ENCODE measurements at places on chromosomes 11 and 22.
A peak's percentile ranks its signal among the peaks of the same experiment; 100 is the strongest.

- no peak overlapping the region for H3K27ac ChIP-seq
- DNase-seq: no peak
- no peaks in the 10 kb centered on the region for H3K27me3 ChIP-seq
- no peak overlapping the region for H3K4me3 ChIP-seq
Observed at GRCh38 chr11:27477243-27477642, 4.7 kb upstream of the LGR4 start.

- H3K4me1 ChIP-seq: no peaks in the 10 kb centered on the region
- H3K4me3 ChIP-seq: no peak overlapping the region
- no peak for DNase-seq
- no peaks in the 10 kb centered on the region for H3K36me3 ChIP-seq
- no peaks in the 10 kb centered on the region for H3K27me3 ChIP-seq
- no peak overlapping the region for H3K27ac ChIP-seq
Observed at GRCh38 chr11:88051396-88051795, 123.8 kb downstream of the RAB38 start.

GRCh38 chr22:35638410-35638809, 9.8 kb upstream of the APOL6 start:
- H3K4me3 ChIP-seq: peak overlapping the region; percentile 1
- H3K36me3 ChIP-seq: no peaks in the 10 kb centered on the region
- DNase-seq: no peak
- no peaks in the 10 kb centered on the region for H3K27me3 ChIP-seq
- peaks cover 22% of the 10 kb centered on the region for H3K4me1 ChIP-seq
- peak overlapping the region; percentile 93 for H3K27ac ChIP-seq

GRCh38 chr11:73554671-73555320, 43.1 kb downstream of the FAM168A start:
- H3K4me3 ChIP-seq: no peak overlapping the region
- H3K36me3 ChIP-seq: no peaks in the 10 kb centered on the region
- H3K27ac ChIP-seq: no peak overlapping the region

DNA sequence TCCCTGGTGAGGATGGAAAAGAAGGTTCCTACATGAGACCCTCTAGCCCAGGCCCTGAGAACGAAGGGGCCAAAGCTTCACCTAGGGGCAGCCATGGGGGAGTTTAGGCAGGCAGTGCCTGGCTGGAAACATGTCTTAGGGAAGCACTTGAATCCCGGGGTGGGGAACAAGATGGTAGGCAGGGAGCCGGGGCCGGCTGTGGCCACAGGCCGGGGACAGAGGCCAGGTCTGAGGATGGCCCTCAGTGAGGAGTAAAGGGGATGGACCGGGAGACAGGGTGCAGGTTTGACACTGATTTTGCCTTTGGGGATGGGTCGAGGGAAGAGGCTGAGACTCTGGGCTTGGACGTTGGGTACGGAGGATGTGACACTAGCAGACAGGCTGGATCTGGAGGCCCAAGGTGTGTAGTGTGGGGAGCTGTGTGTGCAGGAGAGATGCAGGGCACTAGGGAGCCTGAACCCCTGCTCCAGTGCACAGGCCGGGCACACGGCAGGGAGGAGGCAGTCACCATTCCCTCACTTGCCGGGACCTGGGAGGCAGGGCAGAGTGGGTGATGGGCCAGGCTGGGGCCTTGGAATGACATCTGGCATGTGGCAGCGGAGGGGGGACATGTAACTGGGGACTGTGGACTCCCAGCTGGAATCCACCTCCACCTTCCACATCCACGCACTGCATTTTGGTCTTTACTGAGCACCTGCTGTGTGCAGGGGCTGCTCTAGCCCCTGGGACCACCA, 6.1 kb downstream of the RTN4R start:
- no peak overlapping the region for H3K4me3 ChIP-seq
- no peak overlapping the region for H3K27ac ChIP-seq
- H3K36me3 ChIP-seq: no peaks in the 10 kb centered on the region
- H3K4me1 ChIP-seq: no peaks in the 10 kb centered on the region

Data from chondrocyte (in vitro differentiated cells).